ENCODE measurements at places on chromosomes 2 and 18. TPM values are rescaled to one million over a fixed set of nuclear protein-coding genes. Genes with fewer than 3 reads are reported as not detected.

DNA sequence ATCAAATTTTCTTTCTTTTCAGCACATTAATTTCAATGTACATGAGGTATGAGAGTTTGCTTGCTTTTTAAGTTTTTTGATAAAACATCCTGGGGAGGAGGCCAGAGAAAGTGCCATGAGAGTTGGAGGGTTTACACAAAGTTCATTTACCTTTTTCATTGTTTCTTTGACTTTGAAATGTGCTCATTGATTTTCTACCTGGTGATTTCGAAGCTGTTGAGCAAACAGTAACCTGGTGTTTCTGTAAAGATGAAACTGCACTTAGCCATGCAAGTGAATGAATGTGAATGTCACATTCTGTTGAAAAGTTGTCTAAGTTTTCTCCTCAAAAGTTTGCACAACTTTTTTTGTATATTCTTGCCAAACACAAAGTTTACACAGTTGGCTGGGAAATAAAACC, 797.0 kb downstream of the METTL4 start:
- DNase-seq, result no peak

DNA sequence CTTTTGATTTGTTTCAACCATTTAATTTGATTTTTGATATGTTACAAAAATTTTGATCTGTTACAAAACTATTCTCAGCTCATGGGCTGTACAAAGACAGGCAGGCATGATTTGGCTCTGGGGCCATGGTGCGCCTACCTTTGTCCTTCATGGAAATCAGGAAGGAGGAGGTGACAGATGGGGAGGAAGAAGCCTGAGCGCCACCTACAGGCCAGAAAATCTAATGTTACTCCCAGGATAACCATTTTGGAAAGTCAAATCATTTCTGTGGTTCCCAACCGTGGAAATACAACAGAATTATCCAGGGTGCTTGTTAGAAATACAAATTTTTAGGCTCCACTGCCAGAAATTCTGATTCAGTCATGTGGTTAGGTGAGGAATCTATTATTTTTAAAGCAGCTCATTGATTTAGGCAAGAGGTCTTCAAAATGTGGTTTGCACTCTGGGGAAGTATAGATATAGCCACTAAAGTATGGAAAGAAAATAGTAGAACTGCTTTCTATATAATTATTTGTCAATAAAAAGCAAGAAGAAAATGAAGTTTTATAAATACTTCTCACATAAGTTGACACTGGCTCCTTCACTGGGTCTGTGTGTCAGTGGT, 93.9 kb downstream of the EVA1A start:
- no peak for DNase-seq

PLGLB1 gene
- 7.1 TPM for polyA plus RNA-seq

ZCCHC2 gene
- 15.6 TPM for polyA plus RNA-seq

GRCh38 chr18:46756559-46757201, at the start of gene ST8SIA5:
TSS of gene ST8SIA5 (minus strand) at chr18:46757053. CDS start at chr18:46756508, 545 bp downstream.
- no peak for DNase-seq

- DNase-seq, result no peak
These were observed 12.0 kb upstream of the NAT8 start for GRCh38 chr2:73654175-73654574.

LINC00305 gene
- 7.0 TPM for polyA plus RNA-seq

DNA sequence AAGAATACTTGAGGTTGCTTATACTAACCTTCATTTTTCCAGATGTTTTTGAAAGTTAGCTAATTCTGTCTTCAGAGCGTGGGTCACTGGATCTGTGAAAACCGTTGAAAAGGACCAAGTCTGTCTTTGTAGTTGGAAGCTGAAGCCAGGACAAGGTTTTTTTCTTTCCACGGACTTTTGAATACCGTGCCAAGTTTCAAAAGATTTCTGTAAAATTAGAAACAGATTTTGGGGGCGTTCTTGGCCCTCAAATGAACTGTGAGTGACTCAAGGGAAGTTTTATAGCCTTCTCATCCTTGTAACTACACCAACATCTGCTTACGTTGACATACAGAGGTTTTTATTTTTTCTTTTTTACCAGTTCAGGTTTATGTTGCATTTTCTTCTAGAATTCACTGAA, at the start of gene FAP:
Gene FAP, minus strand, starts transcription at position 152 of the 400 bp plus-strand sequence. Its CDS starts 118 bp downstream, at position 34.
- DNase-seq, result no peak

- DNase-seq, result no peak
These were observed 96.8 kb downstream of the GLI2 start for GRCh38 chr2:120832296-120833070.

GAREM1 gene
- polyA plus RNA-seq, result 33.1 TPM

GDF7 gene
- polyA plus RNA-seq, result 3.5 TPM

DNA sequence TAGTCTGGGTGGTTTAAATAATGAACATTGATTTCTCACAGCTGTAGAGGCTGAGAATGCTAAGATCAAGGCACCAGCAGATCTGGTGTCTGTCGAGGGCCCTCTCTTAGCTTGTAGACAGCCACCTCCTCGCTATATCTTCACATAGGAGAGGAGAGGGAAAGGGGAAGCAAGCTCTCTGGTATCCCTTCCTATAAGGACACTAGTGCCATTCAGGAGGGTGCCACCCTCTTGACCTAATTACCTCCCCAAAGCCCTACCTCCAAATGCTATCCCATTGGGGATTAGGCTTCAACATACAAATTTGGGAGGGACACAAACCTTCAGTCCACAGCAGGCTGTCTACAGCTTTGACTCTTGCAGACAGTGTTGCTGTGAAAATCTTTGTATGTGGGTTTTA, 76.7 kb downstream of the BOLA3 start:
- no peak for DNase-seq

Data from left renal pelvis (tissue), 4 donors.